Activated T-helper 9 cell treated with anti-CD3 and anti-CD28 coated beads, Interleukin-2, amount 50 U/mL, for 16 hours (primary cell): ENCODE measurements at places on chromosomes 4 and X.

GRCh38 chr4:186746581-186746980 is 22.9 kb upstream of the FAT1 start:
- no peak for DNase-seq

DNA sequence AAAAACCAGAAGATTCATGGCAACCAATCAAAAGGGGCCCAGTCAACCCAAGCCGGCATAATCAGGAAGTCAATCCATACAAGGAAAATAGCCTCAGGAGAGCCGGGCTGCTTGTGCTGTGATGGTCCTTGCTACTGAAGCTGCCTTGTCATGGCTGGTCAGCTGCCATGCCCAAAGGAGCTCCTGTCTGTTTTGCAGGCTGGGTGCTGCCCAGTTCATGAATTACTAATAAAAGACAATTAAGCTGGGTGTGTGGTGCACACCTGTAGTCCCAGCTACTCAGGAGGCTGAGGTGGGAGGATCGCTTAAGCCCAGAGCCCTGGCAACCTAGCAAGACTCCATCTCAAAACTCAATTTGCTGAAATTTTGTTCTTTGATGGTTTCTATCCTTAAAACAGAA is 16.0 kb upstream of the CTBP1 start:
- DNase-seq: no peak

DNA sequence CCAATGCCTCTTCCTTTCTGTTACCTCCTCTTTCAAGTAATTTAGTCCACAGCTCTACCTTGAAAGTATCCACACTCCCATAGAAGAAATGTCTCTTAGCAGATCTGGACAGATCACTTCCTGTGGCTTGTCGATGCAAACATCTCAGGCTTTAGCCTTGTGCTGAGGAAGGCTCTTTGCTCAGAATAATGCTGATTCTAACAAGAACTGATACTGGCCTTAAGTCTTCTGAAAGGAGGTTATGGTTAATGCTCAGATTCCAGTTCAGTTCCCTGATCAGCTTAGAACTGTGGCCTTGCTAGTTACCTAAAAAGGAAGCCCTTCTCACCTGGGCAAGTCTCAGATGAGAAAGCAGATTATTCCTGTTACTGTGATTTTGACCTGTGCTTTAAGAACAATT is 230.1 kb upstream of the FAT4 start:
- DNase-seq: no peak

DNA sequence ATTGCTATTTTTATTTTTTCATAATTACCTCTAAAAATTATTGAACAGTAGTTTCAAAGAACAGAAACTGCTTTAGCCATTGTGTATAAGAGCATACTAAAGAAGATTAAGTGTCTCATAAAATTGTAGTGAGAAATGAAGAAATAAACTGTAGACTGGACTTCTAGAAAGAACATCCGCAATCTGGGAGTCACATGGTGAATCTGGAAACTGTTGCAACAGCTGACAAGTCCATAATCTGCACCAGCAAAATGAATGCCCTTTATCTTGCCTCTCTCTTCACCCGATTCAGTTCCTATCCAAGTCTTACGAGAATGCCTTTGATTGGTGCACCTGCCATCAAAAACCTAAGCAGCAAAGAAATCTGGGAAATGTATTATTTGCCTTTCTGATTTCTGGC is 312.9 kb downstream of the NAF1 start:
- DNase-seq: no peak

GRCh38 chrX:16212436-16212835 is 45.2 kb downstream of the MAGEB17 start:
- no peak for DNase-seq

DNA sequence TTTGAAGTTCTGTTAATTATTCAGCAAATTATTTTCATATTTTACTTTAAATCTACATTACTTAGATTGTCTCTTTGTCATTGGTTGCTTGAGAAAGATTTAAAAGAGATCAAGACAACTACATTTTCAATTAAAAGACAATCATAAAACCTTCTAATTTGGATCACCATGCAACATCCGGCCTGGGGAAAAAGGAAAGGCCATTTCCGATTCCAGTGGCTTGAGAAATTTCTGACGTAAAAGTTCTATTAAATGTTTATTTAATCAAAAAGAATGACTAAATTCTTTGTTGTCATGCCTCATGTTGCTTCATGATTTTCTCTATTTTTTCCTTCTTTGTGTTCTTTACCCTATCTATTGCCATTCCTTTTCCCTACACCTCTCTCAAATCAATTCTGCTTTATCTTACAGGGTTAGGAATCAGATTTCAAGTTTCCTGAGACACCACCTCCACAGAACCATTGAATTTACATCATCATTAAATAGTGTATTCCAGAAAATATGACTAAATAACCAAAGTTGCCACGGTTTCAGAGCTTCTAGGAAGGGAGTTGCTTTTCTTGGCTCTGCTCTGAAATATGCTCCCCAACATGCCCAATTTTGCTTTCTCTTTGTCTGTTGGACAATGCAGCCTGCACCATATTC is 124.6 kb upstream of the ACSL4 start:
- DNase-seq: no peak

GRCh38 chr4:183111452-183111885 is 12.4 kb downstream of the WWC2 start:
- DNase-seq: no peak

DNA sequence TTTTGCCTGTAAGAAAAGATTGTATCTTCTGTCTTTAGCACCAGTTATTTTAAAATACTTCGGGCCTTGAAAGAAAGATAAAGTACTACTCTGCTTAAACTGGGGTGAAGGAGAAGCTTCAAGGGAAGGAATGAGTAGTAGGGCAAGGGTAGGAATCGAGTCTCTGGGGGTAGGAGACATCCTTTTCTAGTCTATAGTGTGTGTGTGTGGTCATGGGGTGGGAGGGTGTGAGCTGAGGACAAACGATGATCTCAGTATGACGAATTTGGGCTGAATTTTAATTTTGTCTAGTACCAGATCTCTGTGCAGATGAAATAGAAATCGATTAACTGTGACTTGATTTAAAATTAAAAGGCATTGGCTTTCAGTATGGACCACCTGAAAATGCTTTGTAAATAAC is 3.3 kb upstream of the MYOZ2 start:
- DNase-seq: no peak

DNA sequence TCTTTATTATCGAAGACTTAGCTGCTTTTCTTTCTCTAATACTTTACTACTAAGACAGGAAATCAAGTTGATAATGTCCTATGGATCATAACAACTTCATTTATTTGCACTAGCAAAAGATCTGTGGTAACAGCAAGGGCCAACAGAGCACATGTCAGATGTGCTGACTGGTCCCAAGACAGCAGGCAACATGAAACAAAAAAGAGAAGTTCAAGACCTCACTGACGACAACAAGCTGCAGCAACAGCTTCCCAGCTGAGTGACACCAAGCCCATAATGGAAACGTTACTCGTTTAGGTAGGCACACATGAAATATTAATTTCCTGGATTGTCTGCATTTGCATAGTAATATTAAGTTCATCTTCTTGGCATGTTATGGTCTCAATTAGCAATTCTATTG is 126.9 kb downstream of the UNC5C start:
- no peak for DNase-seq

DNA sequence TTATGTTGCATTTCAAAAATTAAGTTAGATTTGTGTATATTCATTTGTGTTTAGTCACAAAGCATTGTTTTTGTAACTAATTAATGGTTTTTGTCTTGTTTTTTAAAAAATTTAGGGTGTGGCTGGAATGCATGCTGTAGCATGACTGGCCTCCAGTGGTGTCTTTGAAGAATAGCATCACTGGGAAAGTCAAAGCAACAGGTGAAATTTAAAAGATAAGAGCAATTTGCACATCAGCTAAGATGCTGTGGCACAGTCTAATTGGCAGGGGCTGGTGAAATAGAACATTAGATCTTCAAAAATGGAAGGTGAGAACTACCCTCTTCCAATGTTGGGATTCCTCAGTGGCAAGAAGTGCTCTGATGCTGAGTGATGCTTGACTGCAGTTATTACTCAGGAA is 45.3 kb downstream of the ANK2 start:
- DNase-seq: no peak

DNA sequence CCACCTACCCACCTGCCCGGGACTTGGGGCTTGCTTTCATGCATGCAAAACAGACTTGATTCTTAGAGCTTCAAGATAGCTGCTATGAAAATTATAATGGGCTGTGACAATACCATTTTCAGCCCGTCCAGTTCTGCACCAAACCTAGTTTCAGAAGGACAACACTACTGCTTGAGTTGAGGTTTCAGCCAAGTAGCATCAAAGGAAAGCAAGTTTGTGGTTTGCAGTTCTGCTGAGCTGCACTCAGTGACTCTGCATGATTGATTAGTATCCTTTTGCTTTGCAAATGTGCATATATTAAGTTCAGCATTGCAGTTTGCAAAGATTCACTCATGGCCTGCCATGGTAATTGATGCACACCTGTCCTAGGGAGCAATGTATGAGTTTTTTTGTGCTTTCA is 442.7 kb downstream of the RPA4 start:
- DNase-seq: no peak

DNA sequence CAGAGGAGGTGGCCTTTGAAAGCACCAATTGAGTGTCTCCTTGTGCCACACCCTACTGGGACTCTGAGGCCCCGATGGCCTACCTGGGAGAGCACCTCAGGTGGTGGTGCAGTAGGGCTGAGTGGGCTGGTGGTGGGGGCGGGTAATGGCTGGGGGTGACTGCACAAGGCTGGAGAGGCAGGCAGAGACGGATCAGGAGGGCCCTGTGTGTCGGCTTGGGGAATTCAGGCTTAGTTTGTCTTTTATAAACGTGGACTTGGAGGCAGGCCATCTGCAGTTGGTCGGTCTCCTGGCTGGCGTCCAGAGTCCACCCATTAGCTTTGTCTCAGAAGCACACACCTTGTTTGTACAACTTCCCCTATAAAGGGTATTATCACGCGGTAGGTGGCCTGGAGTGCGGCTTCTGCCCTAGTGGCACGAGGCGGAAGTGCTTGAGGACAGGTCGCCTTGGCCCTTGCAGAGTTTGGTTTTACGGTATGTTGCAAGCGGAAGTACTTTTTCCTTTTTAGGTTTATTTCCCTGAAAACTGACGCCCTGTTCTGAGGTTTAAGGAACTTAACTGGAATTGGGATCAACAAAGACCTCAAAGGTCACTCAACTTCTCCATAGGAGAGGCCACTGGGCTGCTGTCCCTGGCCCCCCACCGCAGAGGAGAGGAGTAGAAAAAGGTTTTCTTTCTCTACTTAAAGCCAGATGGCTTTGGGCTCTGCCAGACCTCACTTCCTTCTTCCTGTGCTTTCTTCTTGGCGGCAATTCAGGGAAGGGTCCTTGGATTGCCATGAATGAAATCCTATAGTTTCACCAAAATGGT is 8.0 kb downstream of the TBC1D14 start:
- peak; percentile 30 for DNase-seq

DNA sequence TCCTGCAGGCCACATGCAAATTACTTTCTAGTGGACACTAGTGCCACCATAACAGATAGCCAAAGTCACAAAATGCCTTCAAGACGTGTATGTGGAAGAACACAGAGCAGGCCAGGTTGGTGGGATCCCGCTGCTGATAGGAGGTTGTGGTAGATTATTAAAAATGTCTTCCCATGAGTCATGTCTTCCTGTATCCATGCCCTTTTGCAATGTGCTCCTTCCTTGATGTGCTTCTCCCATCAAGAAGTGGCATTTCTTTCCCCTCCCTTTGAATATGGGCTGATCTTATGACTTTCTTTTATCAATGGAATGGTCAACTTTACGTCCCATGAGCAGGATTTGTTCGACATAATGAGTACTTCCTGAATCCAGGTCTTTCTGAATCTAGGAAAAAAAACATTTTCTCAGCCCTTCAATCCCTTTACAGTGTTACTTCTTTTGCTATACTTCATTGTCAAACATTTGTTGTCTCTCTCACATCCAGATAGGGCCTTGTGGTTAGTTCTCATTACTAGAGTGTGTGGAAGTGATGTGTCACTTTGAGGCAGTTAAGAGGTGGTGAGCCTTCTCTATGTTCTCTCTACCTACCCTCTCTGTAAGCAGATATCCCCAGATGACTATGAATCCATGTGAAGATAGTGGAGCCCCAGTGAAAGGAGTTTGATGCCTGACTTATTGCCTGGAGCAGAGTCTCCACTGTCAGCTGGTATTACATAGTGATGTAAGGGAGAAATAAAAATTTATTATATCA is 519.2 kb upstream of the DIPK2B start:
- DNase-seq: no peak

DNA sequence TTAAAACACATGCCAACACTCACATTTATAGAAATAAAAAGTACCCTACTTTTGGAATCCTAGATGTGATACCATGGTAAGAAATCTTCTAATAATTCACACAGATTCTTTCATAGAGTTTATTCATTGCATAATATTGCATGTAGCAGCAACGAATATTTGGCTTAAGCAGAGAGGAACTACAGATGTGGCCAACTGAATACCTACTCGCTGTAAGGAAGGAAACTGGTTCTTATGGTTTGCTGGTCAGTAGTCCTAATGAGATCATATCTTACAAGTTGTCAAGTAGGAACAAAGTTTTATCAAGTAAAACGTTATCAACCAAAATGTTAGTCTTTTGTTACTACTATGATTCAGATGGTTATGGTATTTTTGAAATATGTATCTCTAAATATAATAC is 996.1 kb downstream of the PDHA2 start:
- DNase-seq: no peak

GRCh38 chr4:86910369-86910768 is 18.1 kb upstream of the C4orf36 start:
- DNase-seq: no peak

GRCh38 chr4:48669086-48669485 is 111.0 kb downstream of the FRYL start:
- DNase-seq: no peak

DNA sequence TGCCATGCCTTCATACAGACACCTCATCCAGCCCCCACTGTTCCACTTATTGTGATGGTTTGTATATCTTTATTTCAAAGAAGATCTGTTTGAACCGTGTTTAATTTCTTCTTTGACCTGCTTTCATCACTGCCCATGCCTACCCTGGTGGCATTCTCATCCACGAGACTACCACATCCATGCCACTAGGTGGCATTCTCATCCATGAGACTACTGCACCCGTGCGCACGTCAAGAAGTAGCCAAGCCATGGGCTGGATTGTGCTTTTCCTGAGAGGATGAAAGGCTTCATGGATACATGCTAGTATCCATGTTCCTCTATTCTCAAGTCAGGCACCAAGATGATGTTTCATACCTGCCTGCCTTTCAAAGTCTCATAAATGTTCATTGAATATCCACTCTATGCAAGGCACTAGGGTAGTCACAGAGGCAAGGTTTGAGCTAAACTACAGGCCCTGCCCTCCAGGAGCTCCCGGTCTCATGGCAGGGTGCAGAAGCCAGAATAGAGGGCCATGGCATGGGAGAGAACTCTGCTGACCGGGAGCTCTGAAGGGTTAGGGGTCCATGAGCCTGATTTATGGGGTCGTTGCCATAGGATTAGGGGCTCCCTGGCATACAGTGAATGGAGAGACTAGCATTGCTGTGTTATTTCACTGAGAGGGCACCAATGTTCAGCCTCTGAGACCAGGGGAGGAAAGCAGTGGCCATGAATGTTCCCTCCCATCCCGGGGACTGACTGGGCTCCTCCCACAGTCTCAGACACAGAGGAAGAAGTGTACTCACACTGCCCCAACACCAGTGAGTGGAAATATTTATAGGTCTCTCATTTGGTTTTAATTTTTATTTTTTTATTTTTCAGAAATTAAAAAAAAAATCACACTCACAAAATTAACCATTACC is 24.8 kb upstream of the EOLA2 start:
- no peak for DNase-seq
